MM.1S (cell line): ENCODE measurements at places on chromosomes 1 and 21.

GRCh38 chr1:168567007-168567406, 9.4 kb upstream of the XCL1 start:
- DNase-seq: no peak

DNA sequence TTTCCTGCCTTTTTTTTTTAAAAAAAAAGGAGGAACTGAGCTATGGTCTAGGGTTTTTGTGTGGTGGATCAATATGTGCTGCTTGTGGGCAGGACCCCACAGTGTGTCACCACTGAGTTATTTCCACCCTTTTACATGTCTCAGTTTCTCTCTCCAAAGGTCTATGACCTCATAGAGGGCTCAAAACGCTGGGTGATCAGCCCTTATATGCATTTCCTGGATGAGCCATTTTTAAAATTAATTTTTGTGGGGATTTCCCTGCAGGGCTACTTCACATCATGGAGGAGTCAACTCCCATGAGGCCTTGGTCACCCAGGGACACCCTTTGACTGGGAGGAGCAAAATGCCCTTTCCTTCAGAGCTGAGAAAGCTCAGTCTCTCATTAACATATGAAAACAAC, 20.7 kb upstream of the HAO2 start:
- DNase-seq: peak; percentile 18

GRCh38 chr1:159999204-159999603, 32.6 kb downstream of the PIGM start:
- DNase-seq: no peak

DNA sequence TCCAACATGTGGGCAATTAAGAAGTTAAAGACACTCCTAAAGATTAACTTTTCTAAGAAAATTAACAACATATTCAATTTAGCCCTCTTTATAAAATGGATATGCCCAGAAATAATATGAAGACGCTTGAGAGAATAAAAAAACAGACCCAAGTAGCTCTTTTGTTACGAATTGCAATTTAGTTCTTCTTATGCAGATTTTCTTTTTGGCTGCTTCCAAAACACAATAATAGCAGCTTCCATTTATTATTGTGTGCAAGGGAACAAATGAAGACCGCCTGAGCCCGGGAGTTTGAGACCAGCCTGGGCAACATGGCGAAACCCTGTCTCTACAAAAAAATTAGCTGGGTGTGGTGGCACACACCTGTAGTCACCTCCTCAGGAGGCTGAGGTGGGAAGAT, 50.4 kb upstream of the BCL10 start:
- DNase-seq: no peak

DNA sequence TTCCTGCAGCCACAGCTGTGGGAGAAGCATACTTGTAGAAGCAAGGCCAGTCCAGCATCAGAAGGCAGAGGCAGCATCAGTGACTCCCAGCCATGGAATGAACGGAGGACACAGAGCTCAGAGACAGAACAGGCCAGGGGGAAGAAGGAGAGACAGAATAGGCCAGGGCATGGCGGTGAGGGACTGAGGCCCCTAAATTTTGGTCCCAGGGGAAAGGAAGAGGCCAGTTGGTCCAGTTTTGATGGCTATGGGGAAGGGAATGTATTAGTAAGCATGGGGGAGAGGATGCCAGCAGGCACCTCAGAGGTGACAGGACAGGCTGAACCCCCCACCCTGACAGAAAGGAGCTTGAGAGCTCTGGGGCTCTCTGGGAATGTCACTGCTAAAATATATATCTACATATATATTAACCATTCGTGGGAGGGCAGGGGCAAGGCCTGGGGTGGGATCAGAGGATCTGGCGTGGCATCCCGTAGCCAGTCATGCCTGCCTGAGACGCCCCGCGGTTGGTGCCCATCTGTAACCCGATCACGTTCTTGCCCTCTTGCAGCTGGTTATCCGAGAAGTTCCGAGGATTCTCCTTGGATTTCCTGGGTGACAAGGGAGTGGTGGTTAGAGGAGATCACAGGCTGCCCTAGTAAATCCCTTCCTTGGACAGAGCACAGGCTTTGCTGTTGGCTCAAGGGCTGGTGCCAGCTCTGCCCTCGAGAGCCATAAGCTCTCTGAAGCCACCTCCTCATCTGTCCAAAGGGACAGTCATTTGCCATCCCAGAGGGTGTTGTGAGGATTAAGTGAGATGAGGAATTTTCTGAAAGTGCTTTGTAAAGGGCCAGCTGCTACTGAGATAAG, 6.7 kb downstream of the TAGLN2 start:
- DNase-seq: no peak

DNA sequence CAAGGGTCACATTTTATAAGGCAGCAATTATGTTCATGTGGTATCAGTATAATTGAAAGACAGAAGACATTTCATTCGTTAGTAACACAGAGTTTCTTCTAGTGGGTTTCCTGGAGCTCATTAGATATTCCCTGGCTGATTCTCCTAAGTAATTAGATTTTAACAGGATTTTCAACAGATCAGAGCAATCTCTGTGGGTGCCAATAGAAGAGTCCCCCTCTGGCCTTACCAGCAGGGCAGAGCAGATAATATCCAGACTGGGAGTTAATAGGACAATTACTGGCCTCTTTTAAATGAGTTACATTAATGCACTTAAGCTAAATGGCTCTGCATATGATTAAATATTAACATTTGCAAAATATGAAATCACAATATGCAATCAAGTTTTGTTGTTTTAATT, 74.2 kb upstream of the FOXD3 start:
- DNase-seq: no peak

DNA sequence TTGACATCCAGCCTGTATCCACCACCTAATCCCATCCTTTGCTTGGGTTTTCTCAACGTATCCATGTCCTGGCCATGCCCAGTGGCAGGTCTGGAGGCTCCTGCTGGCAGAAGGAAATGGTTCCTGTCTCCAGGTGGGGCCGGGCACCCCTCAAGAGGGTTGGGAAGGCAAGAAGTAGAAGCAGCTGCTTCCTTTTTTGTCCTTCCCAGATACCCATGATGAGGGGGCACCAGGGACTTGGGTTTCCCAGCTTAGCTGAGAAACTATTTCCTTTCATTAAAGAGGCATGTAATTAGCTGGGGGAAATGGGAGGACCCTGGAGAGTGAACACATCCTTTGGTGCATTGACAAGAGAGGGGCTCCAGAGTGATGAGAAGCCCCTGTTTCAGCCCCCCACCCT, 21.1 kb upstream of the SLC45A3 start:
- DNase-seq: no peak

DNA sequence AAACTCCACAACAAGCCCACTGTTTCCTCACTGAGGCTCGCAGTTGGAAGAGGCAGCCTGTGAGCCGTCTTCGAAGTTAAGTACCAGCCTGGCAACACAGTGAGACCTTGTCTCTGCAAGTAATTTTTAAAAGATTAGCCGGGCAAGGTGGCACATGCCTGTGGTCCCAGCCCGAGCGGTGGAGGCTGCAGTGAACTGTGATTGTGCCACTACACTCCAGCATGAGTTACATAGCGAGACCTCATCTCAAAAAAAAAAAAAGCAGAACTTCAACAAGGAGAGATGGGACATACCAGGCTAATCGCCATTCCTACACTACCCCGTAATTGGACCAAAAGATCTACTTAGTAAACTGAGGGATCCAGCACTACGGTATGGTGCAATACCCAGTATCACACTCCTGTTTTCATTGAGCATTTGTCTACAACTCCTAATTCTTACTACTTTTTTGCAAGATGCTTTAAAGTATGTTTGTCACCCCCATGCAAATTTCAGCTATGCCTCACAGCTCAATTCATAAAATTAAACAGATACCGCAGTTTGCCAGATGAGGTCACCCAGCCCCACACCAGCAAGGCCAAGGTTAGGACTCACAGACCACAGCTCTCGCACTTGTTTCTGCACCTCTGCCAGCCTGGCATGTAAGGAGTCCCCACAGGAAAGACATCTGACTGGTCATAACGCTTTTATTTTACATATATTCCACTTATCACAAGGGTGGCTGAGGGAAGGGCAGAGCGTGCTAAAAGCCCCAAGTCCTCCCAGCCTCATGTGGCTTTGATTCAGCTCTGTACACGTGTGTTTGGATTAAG, 21.0 kb downstream of the SDE2 start:
- DNase-seq: no peak

DNA sequence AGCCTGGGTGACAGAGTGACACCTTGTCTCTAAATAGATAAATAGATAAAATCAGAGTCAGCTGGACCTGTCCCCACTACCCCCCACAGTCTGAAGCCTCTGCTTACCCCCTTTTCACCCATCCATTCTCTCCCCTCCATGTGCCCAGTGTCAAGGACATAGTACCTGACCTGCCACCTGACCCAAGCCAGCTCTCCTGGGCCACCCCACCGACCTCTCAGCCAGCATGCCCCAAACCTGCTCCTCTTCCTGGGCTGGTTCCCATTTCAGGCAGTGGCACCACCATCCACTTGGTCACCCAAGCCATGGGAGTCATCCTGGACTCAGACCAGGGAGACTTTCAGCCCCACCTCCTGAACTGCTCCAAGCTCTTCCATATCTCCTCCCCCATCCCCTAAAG, 28.2 kb downstream of the CITED4 start:
- no peak for DNase-seq

DNA sequence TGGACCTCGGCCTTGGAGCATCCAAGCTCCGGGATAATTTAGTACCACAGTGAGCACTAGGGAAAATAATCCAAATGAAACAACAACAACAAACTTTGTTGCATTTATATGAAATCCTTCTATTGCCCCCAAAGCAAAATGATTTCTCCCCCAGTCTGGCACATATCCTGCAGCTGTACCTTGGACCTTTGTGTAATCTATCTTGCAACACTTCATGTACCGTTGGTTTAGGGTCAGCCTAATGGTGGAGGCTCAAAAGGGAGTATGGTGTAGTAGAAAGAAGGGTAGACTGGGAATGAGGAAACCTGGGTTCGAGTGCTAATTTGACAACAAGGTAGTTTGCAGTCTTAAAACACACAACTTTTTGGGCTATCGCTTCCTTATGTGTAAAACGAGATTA, 12.1 kb downstream of the GREM2 start:
- DNase-seq: no peak

- DNase-seq: no peak
Observed at GRCh38 chr1:201828217-201828819, 639 bp upstream of the IPO9 start.

- no peak for DNase-seq
Observed at GRCh38 chr1:196977278-196977677, at the start of gene CFHR5. Gene CFHR5, plus strand, starts transcription at chr1:196977556. Its CDS starts 109 bp downstream, at chr1:196977665.

GRCh38 chr1:182142621-182143020, 81.1 kb upstream of the ZNF648 start:
- no peak for DNase-seq

DNA sequence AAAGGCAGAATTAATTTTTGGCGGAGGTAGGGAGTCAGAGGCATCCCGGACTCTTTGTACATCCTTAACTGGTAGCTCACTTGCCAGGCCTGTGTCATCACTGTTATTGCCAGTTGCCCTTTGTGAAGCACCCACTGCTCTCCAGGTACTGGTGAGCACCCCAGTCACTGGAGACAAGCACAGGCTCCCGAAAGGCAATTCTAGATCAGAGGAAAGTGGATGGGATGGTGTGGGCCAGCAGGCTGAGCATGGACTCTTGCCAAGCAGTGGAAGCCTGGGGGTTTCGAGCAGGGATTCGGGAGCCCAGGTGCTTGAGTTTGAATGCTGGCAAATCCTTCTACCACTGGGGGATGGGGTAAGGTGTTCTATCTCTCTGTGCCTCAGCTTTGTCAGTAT, 551.1 kb downstream of the MATN1 start:
- no peak for DNase-seq

GRCh38 chr1:23475134-23475628, 8.8 kb downstream of the ASAP3 start:
- no peak for DNase-seq

DNA sequence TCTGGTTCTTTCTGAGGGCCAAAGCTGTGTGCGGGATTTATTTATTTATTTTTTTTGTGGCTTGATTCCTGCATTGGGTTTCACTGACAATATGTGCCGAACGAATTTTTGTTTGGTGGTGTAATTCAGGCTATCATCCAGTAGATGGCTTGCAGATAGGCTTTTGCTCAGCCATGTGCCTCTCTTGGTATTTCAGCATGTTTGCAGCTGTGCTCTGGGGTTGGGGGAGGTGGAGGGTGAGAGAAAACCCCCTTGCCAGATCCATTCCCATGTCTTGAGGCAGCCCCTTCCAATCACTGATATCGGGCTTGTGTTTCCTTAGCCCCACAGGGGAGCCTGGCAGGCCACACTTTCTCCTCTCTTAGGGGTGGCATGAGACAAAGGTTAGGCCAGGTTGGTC, 302.4 kb downstream of the PTGER3 start:
- DNase-seq: peak; percentile 40

GRCh38 chr1:111704776-111705175, 34.4 kb downstream of the INKA2 start:
- DNase-seq: no peak

DNA sequence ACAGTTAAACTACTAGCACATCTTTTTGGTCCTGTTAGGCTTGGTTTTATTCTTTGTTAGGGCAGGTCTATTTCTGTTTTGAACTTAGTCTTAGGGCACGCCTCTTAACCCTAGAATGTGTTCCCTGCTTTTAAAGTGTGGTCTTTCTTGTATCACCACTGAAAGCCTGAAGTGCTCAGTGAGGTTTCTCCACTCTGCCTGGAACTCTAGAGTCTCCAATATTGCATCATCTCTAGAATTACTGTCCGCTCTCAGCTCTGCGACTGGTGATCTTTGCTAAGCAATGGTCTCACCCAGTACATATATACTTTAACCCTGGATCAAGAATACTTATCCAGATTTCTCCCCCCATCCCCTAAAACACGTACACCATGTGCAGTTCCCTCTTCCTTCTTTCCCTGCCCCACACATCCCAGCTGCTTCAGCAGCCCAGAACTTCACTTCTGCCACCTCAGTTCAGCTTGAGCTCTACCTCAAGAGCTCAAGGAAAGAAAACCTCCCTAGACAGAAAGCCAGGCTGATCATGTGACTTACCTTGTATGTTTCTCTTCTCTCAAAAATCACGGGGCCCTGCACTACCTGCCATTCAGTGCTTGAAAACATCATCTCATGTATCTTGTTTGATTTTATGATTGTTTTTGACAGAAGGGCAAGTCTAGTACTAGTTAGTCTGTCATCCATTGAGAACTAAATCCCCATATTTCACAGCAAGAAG, 59.9 kb downstream of the TENT5C start:
- peak; percentile 37 for DNase-seq

DNA sequence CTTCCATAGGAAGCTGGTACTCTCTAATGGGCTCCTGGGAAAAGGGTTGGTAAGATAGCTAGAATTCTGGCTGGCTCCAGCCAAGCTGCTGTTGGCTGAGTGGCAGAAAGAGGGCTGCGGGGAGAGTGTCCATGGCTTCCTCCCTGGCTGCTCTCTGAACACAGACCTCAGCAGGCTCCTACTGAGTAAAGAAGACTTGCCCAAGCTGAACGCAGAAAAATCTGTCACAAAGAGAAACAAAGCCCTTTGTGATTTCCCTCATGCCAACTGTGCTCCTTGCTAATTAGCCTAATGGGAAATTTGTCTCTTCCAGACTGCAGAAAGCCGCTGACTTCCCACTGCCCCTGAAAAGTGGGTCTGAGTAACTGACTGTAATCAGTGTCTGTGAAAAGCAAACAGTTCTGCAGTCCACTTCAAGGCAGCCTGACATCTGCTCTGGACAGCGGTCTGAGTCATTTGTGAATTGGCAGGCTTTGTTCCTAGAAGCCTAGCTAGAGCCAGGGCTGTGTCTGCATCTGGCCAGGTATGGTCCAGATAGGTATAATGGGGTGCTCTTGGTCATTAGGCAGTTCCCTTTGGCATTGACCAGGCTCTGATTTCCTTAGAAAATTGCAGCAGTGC, 282.8 kb downstream of the ZNF648 start:
- no peak for DNase-seq
